ENCODE measurements at places on chromosomes 3 and 15. TPM values are rescaled to one million over a fixed set of nuclear protein-coding genes. Genes with fewer than 3 reads are reported as not detected.

The C3orf80 gene
- total RNA-seq, result not detected

The C3orf22 gene
- total RNA-seq, result not detected

The ELL3 gene
- 5.1 TPM for total RNA-seq

The IQSEC1 gene
- 6.4 TPM for total RNA-seq

The STRA6 gene
- 1.9 TPM for total RNA-seq

The TP53BP1 gene
- 17.5 TPM for total RNA-seq

The AADACL2 gene
- not detected for total RNA-seq

The NTRK3 gene
- total RNA-seq, result not detected

The RPS17 gene
- 4,116 TPM for total RNA-seq

The BMF gene
- total RNA-seq, result 4.6 TPM

The CELSR3 gene
- 0.87 TPM for total RNA-seq

Data from epithelial cell of proximal tubule (primary cell).